ENCODE measurements at places on chromosomes 2 and 18.

GRCh38 chr2:197265036-197265435 is 45.5 kb downstream of the ANKRD44 start:
- H3K4me3 ChIP-seq, result no peak overlapping the region
- H3K4me1 ChIP-seq, result peaks cover 3% of the 10 kb centered on the region
- H3K36me3 ChIP-seq, result no peaks in the 10 kb centered on the region
- H3K27ac ChIP-seq, result no peak overlapping the region
- no peaks in the 10 kb centered on the region for H3K27me3 ChIP-seq

DNA sequence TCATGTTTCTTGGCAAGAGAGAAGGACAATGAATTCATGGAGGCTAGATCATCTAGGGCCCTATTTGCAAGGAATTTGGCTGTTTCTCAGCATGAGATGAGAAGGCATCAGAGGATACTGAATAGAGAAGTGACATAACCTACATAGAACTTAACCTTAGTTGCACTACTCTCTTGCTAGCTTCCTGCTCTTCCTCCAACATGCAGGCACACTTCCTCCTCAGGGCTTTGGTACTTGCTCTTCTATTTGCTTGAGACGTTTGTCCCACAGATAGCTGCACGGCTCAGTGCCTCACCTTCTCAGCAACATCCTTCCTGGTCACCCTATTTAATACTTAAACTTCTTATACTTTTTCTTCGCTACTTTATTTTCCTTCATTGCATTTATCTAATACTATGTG is 20.0 kb upstream of the LANCL1 start:
- H3K4me1 ChIP-seq, result no peaks in the 10 kb centered on the region
- DNase-seq, result no peak
- H3K36me3 ChIP-seq, result no peaks in the 10 kb centered on the region
- H3K27ac ChIP-seq, result no peak overlapping the region

- no peaks in the 10 kb centered on the region for H3K36me3 ChIP-seq
- no peak for DNase-seq
- H3K27me3 ChIP-seq, result no peaks in the 10 kb centered on the region
- H3K4me3 ChIP-seq, result no peak overlapping the region
- H3K27ac ChIP-seq, result no peak overlapping the region
- H3K4me1 ChIP-seq, result no peaks in the 10 kb centered on the region
These were observed 126.3 kb downstream of the NRP2 start for GRCh38 chr2:205808486-205809121.

- no peaks in the 10 kb centered on the region for H3K4me1 ChIP-seq
- H3K27ac ChIP-seq, result peak overlapping the region; percentile 56
- H3K4me3 ChIP-seq, result no peak overlapping the region
- H3K36me3 ChIP-seq, result no peaks in the 10 kb centered on the region
These were observed 319.4 kb upstream of the RBMS1 start for GRCh38 chr2:160812830-160813505.

GRCh38 chr18:50105027-50105426 is 89.9 kb downstream of the MYO5B start:
- H3K4me3 ChIP-seq, result no peak overlapping the region
- H3K27me3 ChIP-seq, result no peaks in the 10 kb centered on the region
- H3K4me1 ChIP-seq, result no peaks in the 10 kb centered on the region
- H3K36me3 ChIP-seq, result no peaks in the 10 kb centered on the region
